Spinal cord (tissue), 10 donors: ENCODE measurements at places on chromosomes 12 and 14.

DNA sequence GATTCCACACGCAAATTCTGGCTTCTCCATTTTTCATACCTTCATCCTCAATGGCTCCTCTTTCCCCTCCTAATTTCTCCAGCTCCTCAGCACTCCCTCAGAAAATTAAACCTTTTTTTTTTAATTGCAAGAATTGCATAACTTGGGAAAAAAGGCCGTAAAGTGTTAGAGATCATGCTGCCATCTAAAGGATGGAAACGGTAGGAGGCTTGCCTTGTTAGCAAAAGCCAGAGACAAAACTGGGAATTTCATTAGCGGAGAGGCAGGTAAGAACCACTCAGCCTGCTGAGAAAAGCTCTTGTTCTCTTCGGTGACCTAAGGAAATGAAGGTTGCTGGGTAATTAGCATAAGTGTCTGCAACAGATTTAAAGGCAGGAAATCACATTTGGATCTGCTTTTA lies 204.3 kb downstream of the AEBP2 start:
- peak; percentile 28 for DNase-seq
- no peaks in the 10 kb centered on the region for H3K36me3 ChIP-seq
- H3K27me3 ChIP-seq, result no peaks in the 10 kb centered on the region
- H3K27ac ChIP-seq, result no peak overlapping the region

- H3K36me3 ChIP-seq, result no peaks in the 10 kb centered on the region
- H3K27me3 ChIP-seq, result no peaks in the 10 kb centered on the region
- DNase-seq, result no peak
- no peak overlapping the region for H3K27ac ChIP-seq
- H3K4me3 ChIP-seq, result no peak overlapping the region
Observed at GRCh38 chr12:54991161-54991990, 6.8 kb upstream of the TESPA1 start.

- no peaks in the 10 kb centered on the region for H3K27me3 ChIP-seq
- no peak for DNase-seq
- H3K4me1 ChIP-seq, result peaks cover 15% of the 10 kb centered on the region
- H3K4me3 ChIP-seq, result no peak overlapping the region
- H3K27ac ChIP-seq, result no peak overlapping the region
Observed at GRCh38 chr14:69994002-69994401, 114.8 kb downstream of the SMOC1 start.

- no peaks in the 10 kb centered on the region for H3K4me1 ChIP-seq
- DNase-seq, result no peak
Observed at GRCh38 chr14:58215191-58215914, 15.4 kb downstream of the ACTR10 start.

GRCh38 chr12:88247241-88247643 lies 105.1 kb downstream of the TMTC3 start:
- H3K4me1 ChIP-seq, result no peaks in the 10 kb centered on the region
- H3K4me3 ChIP-seq, result no peak overlapping the region

DNA sequence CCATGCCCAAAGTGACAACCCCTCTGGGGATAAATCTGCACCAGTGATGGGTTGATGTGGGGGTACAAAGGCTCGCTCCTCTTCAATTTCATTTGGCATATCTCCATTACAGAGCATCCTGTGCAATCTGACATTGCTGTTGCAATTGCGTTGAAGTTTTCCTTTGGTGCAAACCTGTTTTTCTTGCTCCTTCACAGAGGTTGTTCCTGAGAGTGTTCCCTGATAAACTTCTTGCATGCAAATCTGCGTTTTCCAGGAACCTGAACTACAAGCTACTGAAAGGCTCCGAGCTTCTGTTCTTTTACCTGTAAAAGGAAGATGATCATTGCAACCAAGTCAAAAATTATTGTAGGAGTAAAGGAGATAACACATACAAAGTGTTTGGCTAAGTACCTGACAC lies 26.1 kb downstream of the SERPINA11 start:
- H3K36me3 ChIP-seq, result no peaks in the 10 kb centered on the region
- no peak overlapping the region for H3K4me3 ChIP-seq
- DNase-seq, result no peak
- H3K27me3 ChIP-seq, result no peaks in the 10 kb centered on the region

DNA sequence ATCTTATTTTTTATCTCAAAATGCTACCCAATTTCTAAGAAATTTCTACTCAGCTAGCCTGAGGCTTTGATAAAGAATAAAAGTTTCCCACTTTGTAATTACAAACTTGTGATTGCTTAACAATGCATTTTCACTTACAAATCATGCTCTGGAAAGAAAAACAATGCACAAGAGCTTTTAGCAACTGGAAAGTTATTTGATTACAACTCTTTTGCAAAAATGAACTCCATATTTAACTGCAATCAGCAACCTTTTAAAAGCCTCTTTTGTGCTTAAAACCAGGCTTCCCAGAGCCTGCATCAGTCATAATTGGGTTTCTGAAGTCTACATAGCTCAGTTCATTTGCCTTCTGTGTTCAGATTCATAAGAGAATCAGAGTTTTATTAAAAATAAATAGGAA lies 395.2 kb downstream of the PAWR start:
- no peaks in the 10 kb centered on the region for H3K4me1 ChIP-seq
- no peak for DNase-seq
- H3K4me3 ChIP-seq, result no peak overlapping the region

GRCh38 chr14:55760789-55761566 lies 181.0 kb downstream of the KTN1 start:
- DNase-seq, result no peak
- no peak overlapping the region for H3K4me3 ChIP-seq
- no peak overlapping the region for H3K27ac ChIP-seq
- H3K4me1 ChIP-seq, result no peaks in the 10 kb centered on the region
- H3K36me3 ChIP-seq, result no peaks in the 10 kb centered on the region
- peaks cover 4% of the 10 kb centered on the region for H3K27me3 ChIP-seq

GRCh38 chr12:23113781-23114180 lies 488.8 kb downstream of the ETNK1 start:
- H3K4me1 ChIP-seq, result no peaks in the 10 kb centered on the region
- no peak for DNase-seq
- no peaks in the 10 kb centered on the region for H3K27me3 ChIP-seq
- no peaks in the 10 kb centered on the region for H3K36me3 ChIP-seq
- H3K4me3 ChIP-seq, result no peak overlapping the region
- H3K27ac ChIP-seq, result no peak overlapping the region

GRCh38 chr12:107514887-107515445 lies 170.6 kb upstream of the PWP1 start:
- H3K36me3 ChIP-seq, result no peaks in the 10 kb centered on the region
- H3K27me3 ChIP-seq, result no peaks in the 10 kb centered on the region
- no peak overlapping the region for H3K4me3 ChIP-seq
- DNase-seq, result no peak

GRCh38 chr12:18165422-18165871 lies 75.5 kb upstream of the RERGL start:
- H3K4me1 ChIP-seq, result no peaks in the 10 kb centered on the region
- H3K36me3 ChIP-seq, result no peaks in the 10 kb centered on the region
- DNase-seq, result no peak
- no peak overlapping the region for H3K4me3 ChIP-seq
- no peak overlapping the region for H3K27ac ChIP-seq

DNA sequence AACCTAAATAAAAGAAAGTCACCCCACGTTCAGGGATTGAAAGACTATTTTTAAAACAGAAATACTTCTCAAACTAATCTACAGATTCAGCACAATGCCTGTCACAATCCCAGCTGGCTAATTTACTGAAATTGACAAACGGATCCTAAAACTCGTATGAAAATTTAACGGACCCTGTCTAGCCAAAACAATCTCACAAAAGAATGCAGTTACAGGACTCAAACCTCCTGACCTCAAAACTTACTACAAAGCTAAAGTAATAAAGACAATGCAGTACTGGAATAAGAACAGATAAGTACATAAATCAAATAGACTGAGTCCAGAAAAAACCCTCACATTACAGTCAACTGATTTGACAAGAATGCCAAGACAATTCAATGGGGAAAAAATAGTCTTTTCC lies 48.8 kb downstream of the IPO8 start:
- no peaks in the 10 kb centered on the region for H3K4me1 ChIP-seq
- no peaks in the 10 kb centered on the region for H3K27me3 ChIP-seq
- no peak overlapping the region for H3K27ac ChIP-seq
- no peak overlapping the region for H3K4me3 ChIP-seq
- H3K36me3 ChIP-seq, result no peaks in the 10 kb centered on the region
- no peak for DNase-seq

DNA sequence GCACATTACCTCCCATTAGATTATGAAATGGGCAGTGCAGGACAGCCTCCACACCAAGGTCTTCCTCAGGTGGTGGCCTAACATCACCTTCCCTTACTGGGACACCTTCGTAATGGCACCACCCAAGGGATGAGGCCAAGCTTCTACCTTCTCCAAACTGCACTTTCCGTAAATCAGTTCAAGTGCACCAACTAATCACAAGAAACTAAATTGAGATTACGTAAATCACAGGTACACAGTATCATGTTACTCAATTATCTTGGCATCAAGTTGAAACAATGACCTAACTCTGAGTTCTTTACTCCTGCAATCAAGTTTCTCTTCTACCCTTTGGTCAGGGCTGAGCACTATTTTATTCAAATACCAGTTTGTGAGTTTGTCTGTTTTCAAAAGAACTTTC lies 13.8 kb downstream of the SLC41A2 start:
- no peak for DNase-seq
- H3K27ac ChIP-seq, result no peak overlapping the region
- H3K36me3 ChIP-seq, result no peaks in the 10 kb centered on the region
- no peaks in the 10 kb centered on the region for H3K27me3 ChIP-seq
- H3K4me1 ChIP-seq, result no peaks in the 10 kb centered on the region
- H3K4me3 ChIP-seq, result no peak overlapping the region

GRCh38 chr14:94448071-94448808 lies 4.4 kb downstream of the SERPINA11 start:
- no peak overlapping the region for H3K27ac ChIP-seq
- H3K27me3 ChIP-seq, result no peaks in the 10 kb centered on the region
- no peak overlapping the region for H3K4me3 ChIP-seq
- DNase-seq, result no peak
- H3K36me3 ChIP-seq, result no peaks in the 10 kb centered on the region
- H3K4me1 ChIP-seq, result peaks cover 8% of the 10 kb centered on the region

- H3K27ac ChIP-seq, result no peak overlapping the region
- no peaks in the 10 kb centered on the region for H3K4me1 ChIP-seq
- H3K36me3 ChIP-seq, result no peaks in the 10 kb centered on the region
Observed at GRCh38 chr12:83985084-83985483, 927.5 kb downstream of the SLC6A15 start.

DNA sequence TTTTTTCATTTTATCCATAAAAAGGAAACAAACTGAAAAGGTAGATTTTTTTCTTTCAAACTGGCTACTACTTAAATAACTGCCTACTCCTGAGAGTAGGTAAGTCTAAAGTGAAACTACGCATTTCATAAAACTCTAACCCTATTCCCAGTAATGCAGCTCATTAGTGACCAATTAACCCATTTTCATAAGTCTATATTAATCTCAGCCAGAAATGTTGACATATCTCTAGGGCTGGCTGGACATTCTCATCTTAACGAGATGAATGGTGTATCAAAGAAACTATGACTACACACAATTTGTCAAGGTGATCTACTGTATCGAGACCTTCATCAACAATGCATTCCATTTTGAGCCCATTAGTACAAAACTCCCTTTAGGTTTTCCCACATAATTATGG lies 57.2 kb downstream of the EPS8 start:
- no peak overlapping the region for H3K27ac ChIP-seq
- DNase-seq, result no peak
- H3K4me1 ChIP-seq, result no peaks in the 10 kb centered on the region
- H3K4me3 ChIP-seq, result no peak overlapping the region
- H3K36me3 ChIP-seq, result no peaks in the 10 kb centered on the region

DNA sequence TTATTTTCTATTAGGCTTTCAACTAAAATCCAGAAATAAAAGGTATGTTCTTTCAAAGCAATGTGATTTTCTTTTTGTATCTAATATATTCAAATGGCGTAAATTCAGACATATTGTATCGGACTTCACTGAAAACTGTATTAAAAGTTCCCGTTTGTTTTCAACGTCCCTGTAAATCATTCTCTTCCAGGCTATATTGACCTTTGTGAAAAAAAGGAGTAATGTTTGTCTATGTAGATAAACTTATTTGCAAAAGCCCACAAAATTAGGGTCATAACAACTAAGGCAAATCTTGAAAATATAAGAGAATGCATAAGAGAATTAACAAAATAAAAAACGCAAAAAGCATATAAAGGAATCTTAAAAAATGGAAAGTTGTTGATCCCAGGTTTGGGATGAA lies 1492.4 kb downstream of the AACS start:
- H3K27ac ChIP-seq, result no peak overlapping the region
- no peak overlapping the region for H3K4me3 ChIP-seq
- no peaks in the 10 kb centered on the region for H3K27me3 ChIP-seq
- DNase-seq, result no peak
- H3K36me3 ChIP-seq, result no peaks in the 10 kb centered on the region

GRCh38 chr14:74609721-74610120 lies 2.3 kb downstream of the LTBP2 start:
- no peaks in the 10 kb centered on the region for H3K36me3 ChIP-seq
- H3K4me3 ChIP-seq, result no peak overlapping the region
- H3K27ac ChIP-seq, result no peak overlapping the region
- H3K4me1 ChIP-seq, result peaks cover 17% of the 10 kb centered on the region
- DNase-seq, result no peak

DNA sequence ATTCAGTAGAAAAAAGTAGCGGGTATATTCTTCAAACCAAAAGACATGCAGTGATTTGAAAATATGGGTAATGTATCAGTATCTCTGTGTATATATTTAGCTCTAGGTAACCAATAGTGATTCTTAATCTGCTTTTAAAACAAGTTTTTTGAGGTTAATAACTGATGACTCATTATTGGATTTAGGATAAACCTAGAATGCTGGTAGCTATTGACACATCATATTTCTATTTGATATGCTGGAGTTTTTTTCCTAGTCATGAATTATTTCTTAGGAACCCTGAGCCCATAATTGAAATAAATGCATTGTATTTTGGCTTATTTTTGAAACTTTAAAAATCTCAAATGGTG lies 15.5 kb downstream of the ARF6 start:
- DNase-seq, result no peak
- H3K27ac ChIP-seq, result no peak overlapping the region
- H3K4me1 ChIP-seq, result no peaks in the 10 kb centered on the region
- no peak overlapping the region for H3K4me3 ChIP-seq
- no peaks in the 10 kb centered on the region for H3K27me3 ChIP-seq
- no peaks in the 10 kb centered on the region for H3K36me3 ChIP-seq

GRCh38 chr14:74960736-74961135 lies 5.3 kb upstream of the PGF start:
- no peak overlapping the region for H3K27ac ChIP-seq
- H3K36me3 ChIP-seq, result no peaks in the 10 kb centered on the region
- H3K4me3 ChIP-seq, result no peak overlapping the region
- no peaks in the 10 kb centered on the region for H3K27me3 ChIP-seq

GRCh38 chr12:14833952-14834351 lies 9.4 kb downstream of the ART4 start:
- H3K4me3 ChIP-seq, result no peak overlapping the region
- no peak for DNase-seq
- H3K27me3 ChIP-seq, result no peaks in the 10 kb centered on the region
- H3K36me3 ChIP-seq, result no peaks in the 10 kb centered on the region
- H3K27ac ChIP-seq, result peak overlapping the region; percentile 41

GRCh38 chr12:5434647-5435560 lies 3.0 kb downstream of the NTF3 start:
- no peak overlapping the region for H3K27ac ChIP-seq
- no peak for DNase-seq
- H3K4me3 ChIP-seq, result no peak overlapping the region
